ENCODE measurements at places on chromosomes 2 and 18.
A peak's percentile ranks its signal among the peaks of the same experiment; 100 is the strongest.

DNA sequence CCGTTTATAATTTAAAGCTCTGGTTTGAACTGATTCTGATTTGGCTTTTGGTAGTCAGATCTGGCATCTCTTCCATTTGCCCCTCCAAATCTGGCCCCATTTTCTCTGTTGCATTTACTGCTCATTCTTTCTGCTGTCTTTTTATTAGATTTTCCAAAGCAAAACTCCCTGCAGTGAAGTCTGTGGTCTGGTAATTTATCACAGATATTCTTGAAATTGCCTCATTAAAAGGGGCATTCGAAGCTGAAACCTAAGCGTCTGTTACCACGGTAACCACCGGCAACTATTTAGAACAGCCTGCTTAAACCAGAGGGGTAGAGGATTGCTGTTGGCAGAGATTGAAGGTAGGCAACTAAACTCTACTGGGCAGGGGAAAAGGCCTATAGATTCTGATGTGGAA is 111.5 kb upstream of the UPP2 start:
- no peak for DNase-seq

DNA sequence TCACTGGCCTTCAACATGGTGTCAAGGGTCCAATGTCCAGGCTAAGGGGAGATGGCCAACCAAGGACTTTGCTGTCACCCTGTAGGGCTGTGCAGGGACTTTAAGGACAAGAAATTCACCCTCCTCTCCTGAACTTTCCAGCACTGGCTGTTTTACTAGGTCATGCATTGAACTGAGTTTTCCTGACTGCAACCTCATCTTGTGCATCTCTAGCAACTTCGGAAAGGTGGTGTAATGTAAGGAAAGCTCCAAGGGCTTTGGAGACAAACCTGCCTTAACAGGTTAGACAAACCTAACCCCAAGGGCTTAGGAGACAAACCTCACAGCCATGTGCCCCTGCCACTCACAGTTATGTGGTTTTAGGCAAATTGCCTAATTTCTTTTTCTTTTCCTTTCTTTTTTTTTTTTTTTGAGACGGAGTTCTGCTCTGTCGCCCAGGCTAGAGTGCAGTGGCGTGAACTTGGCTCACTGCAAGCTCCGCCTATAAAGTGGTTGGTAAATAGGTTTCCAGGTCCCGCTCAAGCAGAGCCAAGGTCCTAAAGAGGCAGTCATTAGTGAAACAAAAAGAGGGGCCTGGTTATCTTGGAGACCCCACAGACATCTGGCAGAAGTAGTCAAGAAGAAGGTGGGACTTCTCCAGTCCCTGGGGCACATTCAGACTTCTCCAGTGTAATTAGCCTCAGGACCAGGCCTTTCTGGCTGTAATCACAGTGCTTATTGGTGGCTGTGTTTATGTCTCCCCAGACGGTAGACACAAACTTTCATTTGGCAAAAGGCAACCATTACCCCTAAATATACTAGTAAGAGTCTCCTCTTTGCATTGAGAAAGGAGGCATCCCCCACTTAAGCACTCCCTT is 37.6 kb upstream of the PMAIP1 start:
- no peak for DNase-seq

GRCh38 chr2:105627534-105627933 is 117.2 kb upstream of the NCK2 start:
- DNase-seq, result no peak

DNA sequence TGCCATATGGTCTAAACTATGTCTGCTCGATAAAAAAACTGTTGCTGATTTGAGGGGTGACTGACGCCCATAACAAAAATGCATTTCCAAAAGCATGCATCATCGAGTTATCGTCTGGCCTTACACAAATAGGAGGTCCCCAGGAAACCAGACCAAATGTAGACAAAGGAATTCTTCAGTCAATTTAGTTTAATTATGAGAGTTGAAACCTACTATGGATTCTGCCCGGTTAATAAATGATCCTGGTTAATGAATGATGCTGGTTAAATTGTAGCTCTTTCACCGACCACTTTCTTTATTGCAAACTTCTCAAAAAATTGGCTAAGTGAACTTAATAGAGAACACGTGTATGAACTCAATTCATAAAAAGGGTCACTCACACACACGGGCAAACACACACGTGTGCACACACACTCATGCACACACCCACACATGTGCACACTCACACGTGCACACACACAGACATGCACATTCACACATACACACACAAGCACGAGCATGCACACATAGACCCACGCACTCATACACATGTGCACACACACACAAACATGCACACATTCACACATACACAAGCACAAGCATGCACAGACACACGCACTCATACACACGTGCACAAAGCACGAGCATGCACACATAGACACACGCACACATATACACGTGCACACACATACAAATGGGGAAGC is 59.0 kb upstream of the SALL3 start:
- DNase-seq, result no peak

DNA sequence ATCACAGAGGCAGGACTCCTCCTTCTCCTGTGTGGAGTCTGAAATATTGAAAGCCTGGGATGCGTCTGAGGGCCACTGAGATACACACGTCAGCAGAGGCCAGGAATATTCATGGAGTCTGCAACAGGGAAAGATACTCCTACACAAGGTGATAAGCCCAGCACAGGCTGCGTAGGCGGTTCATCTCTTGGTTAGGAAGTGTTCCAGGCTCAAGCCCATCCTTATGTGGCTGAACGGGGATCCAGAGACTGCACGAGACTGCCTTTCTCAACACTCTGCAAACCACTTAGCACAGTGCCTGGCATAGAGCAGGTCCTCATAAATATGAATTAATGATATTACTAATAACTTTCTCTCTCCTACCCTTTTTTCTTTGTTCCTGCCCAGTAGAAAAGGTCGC is 29.2 kb upstream of the AGPS start:
- DNase-seq, result peak; percentile 41

DNA sequence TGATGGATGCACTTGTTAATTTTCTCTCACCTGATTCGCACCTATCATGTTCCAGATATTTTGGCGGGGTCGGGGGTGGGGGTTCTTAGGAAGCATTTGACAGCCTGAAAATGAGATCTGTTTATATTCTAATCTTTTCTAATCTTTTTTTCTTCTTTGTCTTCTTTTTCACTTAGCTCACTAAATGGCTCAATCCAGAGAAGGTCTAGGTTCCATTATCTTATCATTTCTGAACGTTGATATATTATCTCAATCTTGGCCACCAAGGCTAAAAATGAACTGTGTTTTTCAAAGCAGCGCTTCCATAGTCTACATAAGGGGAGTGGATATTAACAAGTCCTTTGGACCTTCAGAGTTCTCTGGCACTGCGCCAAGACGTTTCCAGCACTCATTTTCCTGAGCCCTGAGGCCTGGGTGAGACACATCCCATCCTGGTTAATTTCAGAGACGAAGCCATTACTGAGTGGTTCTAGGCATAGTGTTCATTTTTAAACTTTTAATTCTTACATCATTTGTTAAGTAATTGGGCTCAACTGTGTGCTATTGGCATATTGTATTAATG is 229.0 kb downstream of the SOX11 start:
- no peak for DNase-seq

DNA sequence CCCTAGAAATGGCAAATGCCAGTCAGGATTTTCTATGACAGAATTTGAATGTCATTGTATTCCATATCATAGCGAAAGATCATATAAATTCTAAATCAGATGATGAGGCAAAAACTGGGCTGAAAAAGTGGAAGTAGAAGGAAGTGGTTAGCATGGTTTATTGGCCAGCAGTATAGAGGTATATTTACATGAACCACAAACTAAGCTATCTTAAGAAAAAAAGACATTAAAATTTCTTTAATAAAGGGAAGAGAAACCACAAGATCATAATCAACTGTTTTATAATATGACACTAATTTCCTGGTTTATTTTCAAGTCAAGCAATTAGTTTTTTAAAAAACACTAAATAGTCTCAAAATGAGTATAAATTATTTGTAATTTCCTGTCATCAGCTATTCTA is 123.2 kb upstream of the LRP1B start:
- DNase-seq, result no peak

GRCh38 chr2:239910404-239910803 is 114.7 kb downstream of the NDUFA10 start:
- no peak for DNase-seq

- no peak for DNase-seq
These were observed 176.7 kb downstream of the MYO1B start for GRCh38 chr2:191421950-191422349.

- DNase-seq, result no peak
These were observed 239.0 kb downstream of the PHLPP1 start for GRCh38 chr18:62954366-62954765.

DNA sequence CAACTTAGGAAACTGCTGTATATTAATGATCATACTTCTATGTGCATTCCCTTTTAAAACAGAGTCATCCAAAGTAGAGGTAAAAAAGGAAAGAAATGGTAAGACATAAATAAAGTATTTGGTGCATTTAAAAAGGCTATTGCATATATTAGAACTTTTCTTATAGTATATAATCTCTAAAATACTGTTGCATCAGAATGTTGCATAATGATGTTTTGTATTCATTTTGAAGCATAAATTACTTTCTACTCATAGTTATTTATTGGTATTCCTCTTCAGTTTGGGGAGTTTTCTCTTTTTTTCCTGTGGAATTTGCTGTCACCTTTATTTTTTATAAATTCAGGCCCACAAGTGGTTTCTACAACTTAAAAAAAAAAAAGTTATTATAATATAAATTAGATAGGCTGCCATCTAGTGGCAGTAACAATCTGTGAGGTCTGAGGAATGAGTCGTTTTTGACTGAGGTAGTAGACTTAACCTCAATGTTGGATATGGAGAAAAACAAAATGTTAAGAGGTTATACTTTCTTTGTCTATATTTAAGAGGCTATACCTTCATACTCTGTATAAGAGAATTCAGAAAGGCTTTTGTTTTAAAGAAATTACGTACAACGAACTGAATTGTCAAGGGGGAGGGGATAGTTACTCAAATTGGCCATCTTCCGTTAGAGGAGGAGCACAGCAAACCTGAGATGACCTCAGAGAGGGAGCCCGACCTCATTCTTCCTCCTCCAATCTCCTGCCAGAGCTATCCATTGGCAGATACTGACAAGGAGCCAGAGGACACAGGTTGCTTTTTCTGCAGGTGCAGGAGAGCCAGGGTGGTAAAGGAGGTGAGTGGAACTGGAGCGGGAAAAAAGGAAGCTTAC is 23.8 kb downstream of the ANKAR start:
- DNase-seq, result peak; percentile 64

GRCh38 chr2:184472481-184472880 is 125.8 kb upstream of the ZNF804A start:
- DNase-seq, result no peak

- no peak for DNase-seq
These were observed 164.2 kb upstream of the TMEM200C start for GRCh38 chr18:6059551-6059950.

DNA sequence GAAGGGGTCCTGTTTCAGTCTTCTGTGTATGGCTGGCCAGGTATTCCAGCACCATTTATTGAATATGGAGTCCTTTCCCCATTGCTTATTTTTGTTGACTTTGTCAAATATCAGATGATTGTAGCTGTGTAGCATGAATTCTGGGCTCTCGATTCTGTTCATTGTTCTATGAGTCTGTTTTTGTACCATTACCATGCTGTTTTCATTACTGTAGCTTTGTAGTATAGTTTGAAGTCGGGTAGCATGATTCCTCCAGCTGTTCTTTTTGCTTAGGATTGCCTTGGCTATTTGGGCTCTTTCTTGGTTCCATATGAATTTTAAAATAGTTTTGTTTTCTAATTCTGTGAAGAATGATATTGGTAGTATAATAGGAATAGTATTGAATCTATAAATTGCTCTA is 6.0 kb downstream of the SH3YL1 start:
- DNase-seq, result no peak

- no peak for DNase-seq
These were observed 230.6 kb upstream of the SP5 start for GRCh38 chr2:170484552-170484951.

DNA sequence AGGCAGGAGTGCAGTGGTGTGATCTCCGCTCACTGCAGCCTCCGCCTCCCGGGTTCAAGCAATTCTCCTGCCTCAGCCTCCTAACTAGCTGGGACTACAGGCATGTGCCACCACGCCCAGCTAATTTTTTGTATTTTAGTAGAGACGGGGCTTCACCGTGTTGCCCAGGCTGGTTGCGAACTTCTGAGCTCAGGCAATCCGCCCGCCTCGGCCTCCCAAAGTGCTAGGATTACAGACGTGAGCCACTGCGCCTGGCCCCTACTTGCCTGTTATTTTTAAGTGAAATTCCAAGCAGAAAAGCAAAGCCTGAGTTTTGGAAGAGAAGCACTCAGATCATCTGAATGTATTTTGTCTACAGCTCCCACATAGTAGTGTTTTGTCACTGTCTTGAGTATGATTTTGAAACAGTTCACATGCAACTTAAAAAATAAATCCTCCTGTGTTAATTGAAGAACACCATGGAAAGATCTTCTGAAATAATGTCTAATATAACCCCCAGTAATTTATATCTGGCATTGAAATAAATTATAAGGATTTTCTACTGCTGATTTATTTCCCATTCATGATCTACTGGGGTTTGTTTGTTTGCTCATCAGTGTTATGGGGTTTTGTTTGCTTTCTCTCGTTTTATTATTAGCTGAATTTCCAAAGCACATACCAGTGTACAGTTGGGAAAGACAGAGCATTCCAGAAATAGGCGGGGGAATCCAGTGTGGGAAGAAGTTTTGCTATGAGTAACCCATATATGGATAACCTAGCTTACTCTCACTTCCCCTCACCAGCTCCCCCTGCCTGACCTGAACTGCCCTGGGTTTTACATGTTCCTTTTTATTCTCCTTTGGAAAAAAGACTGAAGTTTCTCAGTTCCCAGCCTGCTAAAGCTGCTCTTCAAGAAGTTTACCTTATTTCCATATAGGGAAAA is 80.1 kb upstream of the MAP3K20 start:
- DNase-seq, result peak; percentile 55

DNA sequence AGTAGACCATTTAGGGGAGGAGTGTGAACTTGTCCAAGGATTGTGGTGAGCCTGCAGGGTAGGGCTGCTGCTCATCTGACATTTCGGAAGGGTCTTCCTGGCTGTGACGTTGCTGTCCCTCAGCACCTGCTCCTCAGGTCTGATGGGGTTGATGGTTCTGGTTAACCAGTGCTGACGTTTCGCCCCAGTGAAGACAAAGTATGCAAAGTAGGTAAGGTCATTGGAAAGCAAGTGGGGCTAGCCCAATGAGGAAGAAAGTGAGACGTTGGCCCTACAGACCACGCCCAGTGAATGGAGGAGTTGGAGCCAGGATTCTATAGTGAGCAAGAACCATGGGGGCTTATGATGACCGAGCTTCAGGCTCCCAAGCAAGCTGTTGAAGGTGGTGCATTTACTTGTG is 33.4 kb upstream of the ZNF396 start:
- no peak for DNase-seq

GRCh38 chr2:227473806-227474205 is 1.9 kb downstream of the AGFG1 start:
- no peak for DNase-seq

GRCh38 chr18:50194631-50195532 is at the start of gene MYO5B:
Gene MYO5B, minus strand, starts transcription at chr18:50195147. Its CDS starts 354 bp downstream, at chr18:50194793.
- no peak for DNase-seq

DNA sequence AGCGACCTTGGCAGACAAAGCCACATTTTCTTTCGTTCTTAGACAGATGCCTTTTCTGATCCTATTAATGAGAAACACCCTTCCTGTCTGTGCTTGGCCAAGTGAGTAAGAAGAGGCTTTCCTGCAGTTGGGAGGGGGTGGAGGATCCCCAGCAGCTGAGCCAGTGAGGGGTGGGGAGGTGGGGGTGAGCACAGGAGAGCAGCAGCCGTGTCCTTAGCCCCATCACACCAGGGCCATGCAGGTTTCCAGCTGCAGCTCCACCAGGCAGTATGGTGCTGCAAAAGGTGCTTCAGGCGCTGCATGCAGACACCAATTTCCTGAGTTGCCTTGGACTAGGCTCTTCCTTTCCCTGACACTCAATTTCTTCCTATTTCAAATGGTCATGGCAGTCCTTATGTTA is 123.3 kb upstream of the SIX2 start:
- no peak for DNase-seq

All from uterus (tissue), 4 donors.